ENCODE measurements at places on chromosomes 13 and 19.

GRCh38 chr13:31274390-31274789 is 74.6 kb downstream of the B3GLCT start:
- no peak for DNase-seq

DNA sequence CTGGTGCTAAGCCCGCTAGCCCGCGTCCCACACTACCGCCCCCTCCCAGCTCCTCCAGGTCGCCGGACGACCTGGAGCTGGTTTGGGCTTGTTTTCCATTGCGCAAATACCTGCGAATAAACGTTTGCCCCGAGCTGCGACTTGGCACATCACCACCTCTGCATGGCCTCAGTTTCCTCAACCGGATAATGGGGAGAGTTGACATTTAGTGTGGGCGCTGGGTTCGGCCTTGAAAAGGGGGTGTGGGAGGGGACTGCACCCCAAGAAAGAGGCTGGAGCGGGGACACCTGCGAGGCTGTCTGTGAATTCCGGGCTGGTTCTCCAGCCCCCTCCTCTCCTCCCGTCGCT is 11.0 kb upstream of the JUND start:
- no peak for DNase-seq

DNA sequence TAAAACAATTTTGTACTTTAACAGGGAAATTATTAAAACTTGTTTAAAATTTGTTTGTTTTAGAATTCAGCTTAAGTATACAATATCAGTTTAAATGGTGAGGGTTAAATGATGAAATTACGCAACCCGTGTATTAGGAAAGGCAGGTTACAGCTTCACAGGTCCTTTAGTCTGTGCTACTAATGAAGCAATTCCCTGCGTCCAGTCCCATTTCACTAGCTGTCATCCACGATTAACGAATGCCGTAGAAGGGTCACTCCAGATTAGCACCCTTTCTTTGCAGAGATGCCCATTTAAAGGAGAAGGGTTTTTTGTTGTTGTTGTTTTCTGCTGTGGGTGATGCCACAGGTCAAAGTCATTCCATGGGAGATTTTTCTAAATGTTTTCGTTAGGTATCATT is 457.6 kb upstream of the SLC10A2 start:
- no peak for DNase-seq

DNA sequence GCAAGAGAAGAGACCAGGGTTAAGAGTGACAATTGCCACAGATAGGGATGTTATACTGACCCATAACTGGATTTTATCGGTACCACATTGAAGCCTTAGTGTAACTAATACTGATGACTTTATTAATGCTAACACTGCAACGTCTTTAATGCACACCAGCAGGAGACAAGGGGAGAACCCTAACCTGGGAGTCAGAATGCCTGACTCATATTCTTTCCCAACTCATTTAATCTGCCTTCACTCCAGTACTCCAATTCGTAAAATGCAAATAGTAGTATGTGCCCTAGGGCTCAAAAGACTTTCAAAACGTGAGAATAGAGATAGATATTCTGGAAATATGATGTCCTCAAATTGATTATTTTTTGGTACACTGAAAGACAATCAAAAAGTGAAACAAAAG is 62.4 kb downstream of the GPC6 start:
- DNase-seq: no peak

DNA sequence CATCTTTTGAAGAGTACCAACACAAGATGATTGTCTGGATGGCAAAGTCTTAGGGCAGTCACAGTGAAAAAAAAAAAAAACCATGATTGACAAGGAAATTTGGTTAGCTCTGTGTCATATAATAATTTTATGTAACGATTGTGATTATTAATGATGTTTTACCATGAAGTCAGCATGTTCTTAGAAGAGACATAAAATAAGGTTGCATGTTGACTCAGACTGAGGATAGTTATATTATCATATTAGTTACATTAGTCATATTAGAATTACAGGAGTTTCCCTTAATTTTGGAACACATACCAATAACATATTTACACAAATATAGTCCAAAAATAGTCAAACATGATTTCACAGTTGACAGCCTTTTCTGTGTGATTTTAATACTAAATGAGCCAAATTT is 5.7 kb downstream of the ZNF431 start:
- no peak for DNase-seq

All from naive thymus-derived CD8-positive, alpha-beta T cell (primary cell).